ENCODE measurements at places on chromosomes 12 and 14. TPM values are rescaled to one million over a fixed set of nuclear protein-coding genes. Genes with fewer than 3 reads are reported as not detected.

DNA sequence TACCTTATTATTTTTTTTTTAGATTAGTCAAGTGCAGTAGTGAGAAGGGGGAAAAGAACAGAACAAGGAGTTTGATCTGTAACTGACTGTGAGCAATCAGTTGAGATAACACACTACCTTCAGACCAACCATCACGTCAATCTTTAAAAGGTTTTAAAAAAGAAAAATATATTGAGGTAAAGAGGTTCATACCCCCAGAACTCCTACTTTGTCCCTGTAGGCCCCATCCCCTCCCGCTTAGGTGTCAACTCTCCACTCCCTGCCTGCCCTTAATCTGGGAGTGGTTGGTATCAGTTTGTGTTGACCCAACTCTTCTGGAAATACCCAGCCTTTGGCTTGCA, 16.2 kb downstream of the MMP14 start:
- DNase-seq = no peak

DNA sequence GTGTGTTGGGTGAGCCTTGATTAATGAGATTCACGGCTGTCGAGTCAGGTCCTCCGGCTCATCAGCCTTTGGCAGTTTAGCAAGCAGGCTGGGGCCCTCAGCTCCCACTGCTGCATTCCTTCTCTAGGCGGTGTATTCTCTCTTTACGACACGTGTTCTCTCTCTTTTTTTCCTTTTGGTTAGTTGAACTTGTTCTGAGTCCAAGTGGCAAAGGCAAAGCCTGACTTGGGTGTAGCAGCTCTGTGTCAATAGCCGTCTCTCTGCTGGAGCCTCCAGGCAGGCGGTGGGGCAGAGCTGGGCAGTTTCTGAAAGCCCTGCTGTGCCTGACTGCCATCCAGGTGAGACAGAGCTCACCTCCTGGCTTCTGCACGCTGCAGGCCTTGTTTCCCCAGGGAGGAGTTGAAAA, 46.6 kb downstream of the SUSD6 start:
- peak; percentile 76 for DNase-seq

DNA sequence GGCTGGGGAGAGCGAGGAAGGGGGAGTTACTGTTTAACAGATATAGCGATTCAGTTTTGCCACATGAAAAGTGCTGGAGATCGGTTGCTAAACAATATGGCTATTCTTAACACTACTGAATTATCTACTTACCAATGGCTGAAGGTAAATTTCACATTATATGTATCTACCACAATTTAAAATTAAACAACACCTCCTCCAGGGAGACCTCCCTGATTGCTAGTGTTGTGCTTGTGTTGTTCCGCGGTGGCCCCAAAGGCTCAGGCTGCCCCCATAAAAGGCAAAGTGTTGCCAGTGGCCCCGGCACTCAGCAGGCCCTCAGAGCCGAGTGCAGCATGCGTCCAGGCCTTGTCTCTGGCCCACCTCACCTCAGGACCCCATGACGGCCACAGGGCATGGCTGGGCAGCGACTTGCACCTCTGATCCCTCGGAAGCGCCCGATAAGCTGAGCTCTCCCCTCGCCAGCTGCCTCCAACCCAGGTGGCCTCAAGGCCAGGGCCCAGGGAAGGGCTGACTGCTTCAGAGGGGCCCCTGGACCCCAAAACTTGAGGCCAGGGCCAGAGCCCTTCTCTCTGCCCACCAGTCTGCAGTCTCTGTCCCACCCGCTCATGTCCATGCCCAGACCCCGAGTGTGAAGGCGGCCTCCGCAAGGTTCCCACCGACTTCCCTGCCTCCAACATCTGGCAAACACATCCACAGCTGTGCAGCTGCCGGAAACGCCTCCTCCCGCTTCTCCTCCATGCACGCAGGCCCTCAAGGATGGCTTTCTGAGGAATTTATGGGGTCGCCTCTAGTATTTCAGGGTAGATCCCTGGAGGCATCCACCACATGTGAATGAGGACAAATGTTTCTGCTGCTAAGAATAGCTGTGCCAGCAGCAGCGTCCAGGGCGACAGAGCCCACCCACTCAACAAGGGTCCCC, 60.0 kb downstream of the NCOR2 start:
- no peak for DNase-seq

- DNase-seq = no peak
Measured at GRCh38 chr14:58778202-58778601, 140.4 kb downstream of the DACT1 start.

DNA sequence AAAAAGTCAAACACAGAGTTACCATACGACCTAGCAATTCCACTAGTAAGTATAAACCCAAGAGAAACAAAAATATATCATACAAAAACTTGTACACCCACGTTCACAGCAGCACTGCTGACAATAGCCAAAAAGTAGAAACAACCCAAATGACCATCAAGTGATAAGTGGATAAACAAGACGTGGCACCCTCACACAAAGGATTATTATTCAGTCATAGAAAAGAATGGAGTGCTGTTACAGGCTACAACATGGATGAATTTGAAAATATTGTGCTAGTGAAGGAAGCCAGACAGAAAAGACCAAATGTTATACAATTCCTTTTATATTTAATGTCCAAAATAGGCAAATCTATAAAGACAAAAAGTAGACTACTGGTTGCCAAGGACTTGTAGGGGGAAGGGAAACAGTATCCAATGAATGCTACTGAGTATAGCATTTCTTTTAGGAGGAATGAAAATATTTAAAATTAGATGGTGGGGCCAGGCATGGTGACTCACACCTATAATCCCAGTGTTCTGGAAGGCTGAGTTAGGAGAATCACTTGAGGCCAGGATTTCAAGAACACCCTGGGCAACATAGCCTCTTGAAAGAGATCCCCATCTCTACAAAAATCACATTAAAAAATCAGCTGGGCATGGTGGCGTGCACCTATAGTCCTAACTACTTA, 41.9 kb downstream of the SPTLC2 start:
- DNase-seq = no peak

The ZFHX2 gene
- total RNA-seq = 2.8 TPM

The MFAP5 gene
- total RNA-seq = 17.0 TPM

The PLEKHG7 gene
- total RNA-seq = 4.2 TPM
